ENCODE measurements at places on chromosomes 11 and 22.

DNA sequence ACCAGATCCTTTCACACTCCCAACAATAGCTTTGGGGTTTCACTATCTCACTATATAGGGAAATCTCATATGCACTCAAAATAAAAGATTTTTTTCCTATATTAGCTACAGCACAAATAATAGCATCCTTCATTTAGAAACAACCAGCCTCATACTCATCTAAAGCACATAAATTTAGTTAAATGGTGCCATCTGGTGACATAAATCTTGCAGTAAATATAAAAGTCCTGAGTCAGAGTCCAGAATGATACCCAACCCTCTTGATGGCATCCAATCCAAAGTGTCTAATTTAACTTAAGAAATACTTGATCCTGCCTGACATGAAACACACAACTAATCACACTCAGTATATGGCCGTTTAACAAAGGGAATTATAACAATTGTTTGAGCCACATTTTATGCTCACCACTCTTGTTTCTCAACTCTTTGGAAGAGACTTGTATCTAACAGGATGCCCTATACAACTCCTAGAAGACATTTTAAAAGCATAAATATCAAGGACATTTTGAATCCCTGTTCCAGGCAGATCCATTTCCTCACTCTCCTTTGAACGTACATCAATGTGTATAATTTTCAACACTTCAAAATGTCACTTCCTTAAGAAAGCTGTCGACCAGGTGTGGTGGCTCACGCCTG lies 36.2 kb downstream of the DLG2 start:
- no peaks in the 10 kb centered on the region for H3K4me1 ChIP-seq
- no peak for DNase-seq
- no peaks in the 10 kb centered on the region for H3K36me3 ChIP-seq
- no peak overlapping the region for H3K4me3 ChIP-seq

- DNase-seq = no peak
- H3K36me3 ChIP-seq = no peaks in the 10 kb centered on the region
- no peaks in the 10 kb centered on the region for H3K4me1 ChIP-seq
- peaks cover 6% of the 10 kb centered on the region for H3K27me3 ChIP-seq
These were observed 68.7 kb upstream of the NECTIN1 start for GRCh38 chr11:119797736-119798135.

- no peak for DNase-seq
- no peaks in the 10 kb centered on the region for H3K36me3 ChIP-seq
- H3K27me3 ChIP-seq = no peaks in the 10 kb centered on the region
- H3K4me1 ChIP-seq = no peaks in the 10 kb centered on the region
- no peak overlapping the region for H3K27ac ChIP-seq
These were observed 1529.8 kb downstream of the FAM181B start for GRCh38 chr11:81203876-81204275.

GRCh38 chr22:42925598-42925997 lies 68.5 kb upstream of the ARFGAP3 start:
- H3K4me3 ChIP-seq = no peak overlapping the region
- H3K36me3 ChIP-seq = peaks cover 2% of the 10 kb centered on the region
- peaks cover 24% of the 10 kb centered on the region for H3K4me1 ChIP-seq
- no peaks in the 10 kb centered on the region for H3K27me3 ChIP-seq
- no peak for DNase-seq

DNA sequence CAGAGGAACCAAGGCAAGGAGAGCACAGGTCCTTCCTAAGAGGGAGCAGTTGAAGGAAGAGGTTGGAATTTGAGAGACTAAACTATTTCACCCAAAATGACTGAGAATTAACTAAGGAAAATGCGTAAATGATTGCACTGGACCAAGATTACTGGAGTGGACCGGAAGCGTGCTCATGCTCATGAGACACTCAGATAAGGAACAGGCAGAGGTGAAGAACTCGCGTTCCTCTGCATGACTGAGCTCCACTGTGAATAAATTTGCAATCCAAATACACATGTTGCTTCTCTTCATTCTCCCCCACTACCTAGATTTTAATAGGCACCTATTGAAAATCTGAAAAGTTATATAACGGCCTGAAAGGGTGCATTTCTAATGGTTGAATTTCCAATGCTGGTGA lies 207.0 kb downstream of the KIRREL3 start:
- H3K36me3 ChIP-seq = no peaks in the 10 kb centered on the region
- H3K4me3 ChIP-seq = no peak overlapping the region
- no peaks in the 10 kb centered on the region for H3K27me3 ChIP-seq
- no peak for DNase-seq

DNA sequence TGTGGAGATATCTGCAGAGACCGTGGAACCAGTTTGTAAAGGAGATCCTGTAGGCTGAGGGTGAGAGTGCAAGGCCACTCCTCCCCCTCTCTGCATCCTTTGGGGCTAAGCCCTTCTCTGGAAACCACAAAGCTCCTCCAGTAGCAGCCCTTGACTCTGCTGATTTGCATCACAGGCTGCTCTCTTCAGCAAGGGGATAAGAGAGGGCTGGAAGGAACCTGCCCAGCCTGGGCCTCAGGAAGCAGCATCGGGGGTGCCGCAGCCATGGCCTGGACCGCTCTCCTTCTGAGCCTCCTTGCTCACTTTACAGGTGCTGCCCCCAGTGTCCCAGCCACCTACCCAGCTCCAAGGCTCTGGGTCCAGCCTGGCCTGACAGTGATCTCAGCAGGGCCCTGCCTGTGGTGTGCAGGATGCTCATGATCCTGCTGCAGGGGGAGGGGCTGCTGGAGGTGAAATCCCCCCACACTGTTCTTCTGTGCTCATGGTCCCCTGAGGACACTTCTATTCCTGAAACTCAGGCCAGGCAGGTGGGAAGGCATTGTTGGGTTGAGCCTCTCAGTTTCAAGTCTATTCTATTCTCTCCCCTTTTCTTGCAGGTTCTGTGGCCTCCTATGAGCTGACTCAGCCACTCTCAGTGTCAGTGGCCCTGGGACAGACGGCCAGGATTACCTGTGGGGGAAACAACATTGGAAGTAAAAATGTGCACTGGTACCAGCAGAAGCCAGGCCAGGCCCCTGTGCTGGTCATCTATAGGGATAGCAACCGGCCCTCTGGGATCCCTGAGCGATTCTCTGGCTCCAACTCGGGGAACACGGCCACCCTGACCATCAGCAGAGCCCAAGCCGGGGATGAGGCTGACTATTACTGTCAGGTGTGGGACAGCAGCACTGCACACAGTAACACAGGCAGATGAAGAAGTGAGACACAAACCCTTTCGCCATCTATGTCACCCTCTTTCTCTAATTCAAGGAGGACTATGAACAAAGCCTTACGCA lies 68.5 kb upstream of the IGLL5 start:
- H3K36me3 ChIP-seq = no peaks in the 10 kb centered on the region
- peak overlapping the region; percentile 83 for H3K27ac ChIP-seq
- peak overlapping the region; percentile 54 for H3K4me3 ChIP-seq
- H3K27me3 ChIP-seq = no peaks in the 10 kb centered on the region
- no peak for DNase-seq

- H3K36me3 ChIP-seq = no peaks in the 10 kb centered on the region
- H3K4me1 ChIP-seq = no peaks in the 10 kb centered on the region
- H3K27ac ChIP-seq = no peak overlapping the region
These were observed 17.2 kb upstream of the SYT13 start for GRCh38 chr11:45303316-45303715.

- no peak overlapping the region for H3K4me3 ChIP-seq
- H3K4me1 ChIP-seq = no peaks in the 10 kb centered on the region
- peaks cover 7% of the 10 kb centered on the region for H3K27me3 ChIP-seq
- DNase-seq = no peak
- H3K27ac ChIP-seq = no peak overlapping the region
These were observed 443.9 kb downstream of the BUD13 start for GRCh38 chr11:116328851-116329250.

GRCh38 chr11:17159441-17159840 lies 48.3 kb downstream of the PIK3C2A start:
- H3K4me3 ChIP-seq = no peak overlapping the region
- H3K36me3 ChIP-seq = peaks cover 7% of the 10 kb centered on the region
- H3K27me3 ChIP-seq = no peaks in the 10 kb centered on the region
- peaks cover 17% of the 10 kb centered on the region for H3K4me1 ChIP-seq

GRCh38 chr22:24153959-24154358 lies 27.3 kb upstream of the SUSD2 start:
- H3K27me3 ChIP-seq = no peaks in the 10 kb centered on the region
- no peak for DNase-seq
- H3K4me3 ChIP-seq = peak overlapping the region; percentile 7
- H3K27ac ChIP-seq = peak overlapping the region; percentile 86
- H3K4me1 ChIP-seq = peaks cover 84% of the 10 kb centered on the region
- peaks cover 8% of the 10 kb centered on the region for H3K36me3 ChIP-seq

DNA sequence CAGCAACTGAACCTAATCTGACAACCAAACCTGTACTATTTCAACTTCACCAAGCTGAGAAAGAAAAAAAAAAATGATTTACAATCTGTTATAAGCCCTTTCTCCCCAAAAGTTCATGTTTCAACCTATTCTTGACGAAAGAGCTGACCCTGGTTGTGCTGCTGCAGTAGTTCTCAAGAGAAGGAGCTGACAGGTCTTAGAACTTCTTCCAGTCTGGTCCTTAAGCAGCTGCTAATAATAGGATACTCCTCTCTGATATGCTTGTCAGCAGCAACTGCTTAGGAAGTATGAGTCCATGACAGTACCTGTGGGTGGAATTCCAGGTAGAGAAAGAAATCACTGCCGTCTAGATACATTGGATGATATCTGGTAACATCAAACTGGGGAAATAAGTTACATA lies 735.1 kb upstream of the CCDC90B start:
- DNase-seq = no peak
- no peaks in the 10 kb centered on the region for H3K36me3 ChIP-seq
- H3K4me1 ChIP-seq = no peaks in the 10 kb centered on the region
- no peaks in the 10 kb centered on the region for H3K27me3 ChIP-seq
- no peak overlapping the region for H3K27ac ChIP-seq
- H3K4me3 ChIP-seq = no peak overlapping the region

DNA sequence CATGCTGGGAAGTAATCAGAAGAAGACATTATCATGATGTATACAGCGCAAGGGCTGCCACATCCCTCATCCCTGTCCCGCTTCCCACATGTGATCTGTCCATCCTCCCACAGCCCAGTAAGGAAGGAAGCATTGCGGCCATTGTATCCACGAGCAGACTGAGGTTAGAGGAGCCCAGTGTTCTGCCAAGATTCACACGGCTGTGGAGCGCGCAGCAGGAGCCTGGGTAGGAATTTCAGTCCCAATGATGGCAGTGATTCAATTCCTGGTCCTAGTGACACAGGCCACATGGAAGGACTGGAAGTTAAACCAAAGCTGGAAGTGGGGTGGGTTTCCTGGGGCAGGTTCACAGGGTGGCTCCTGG lies 89.2 kb downstream of the RTL6 start:
- no peak overlapping the region for H3K27ac ChIP-seq
- DNase-seq = no peak
- H3K27me3 ChIP-seq = no peaks in the 10 kb centered on the region
- no peaks in the 10 kb centered on the region for H3K36me3 ChIP-seq

- no peak overlapping the region for H3K27ac ChIP-seq
- H3K27me3 ChIP-seq = no peaks in the 10 kb centered on the region
- DNase-seq = no peak
- H3K4me3 ChIP-seq = no peak overlapping the region
These were observed 66.6 kb upstream of the OPCML start for GRCh38 chr11:133598906-133599305.

GRCh38 chr22:27975381-27976013 lies 56.4 kb upstream of the PITPNB start:
- no peaks in the 10 kb centered on the region for H3K36me3 ChIP-seq
- no peak for DNase-seq
- H3K27ac ChIP-seq = no peak overlapping the region
- no peak overlapping the region for H3K4me3 ChIP-seq
- H3K27me3 ChIP-seq = no peaks in the 10 kb centered on the region
- no peaks in the 10 kb centered on the region for H3K4me1 ChIP-seq

DNA sequence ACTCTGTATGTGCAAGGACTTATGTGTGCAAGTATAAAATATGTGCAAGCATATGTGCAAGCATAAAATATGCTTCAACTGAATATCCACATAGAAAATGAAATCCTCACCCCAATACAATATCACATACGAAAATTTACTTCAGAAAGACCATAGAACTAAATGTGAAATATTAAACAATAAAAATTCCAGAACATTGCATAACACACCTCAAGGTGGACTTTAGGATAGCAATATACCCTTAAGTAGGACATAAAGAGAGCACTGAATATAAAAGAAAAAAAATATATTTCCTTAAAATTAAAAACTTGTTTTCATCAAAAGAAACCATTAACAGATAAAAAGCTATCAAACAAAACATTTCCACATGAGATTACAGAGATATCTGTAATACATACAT lies 67.8 kb downstream of the FCHSD2 start:
- no peaks in the 10 kb centered on the region for H3K4me1 ChIP-seq
- H3K4me3 ChIP-seq = no peak overlapping the region
- no peaks in the 10 kb centered on the region for H3K27me3 ChIP-seq
- no peak for DNase-seq
- no peak overlapping the region for H3K27ac ChIP-seq
- peaks cover 11% of the 10 kb centered on the region for H3K36me3 ChIP-seq

DNA sequence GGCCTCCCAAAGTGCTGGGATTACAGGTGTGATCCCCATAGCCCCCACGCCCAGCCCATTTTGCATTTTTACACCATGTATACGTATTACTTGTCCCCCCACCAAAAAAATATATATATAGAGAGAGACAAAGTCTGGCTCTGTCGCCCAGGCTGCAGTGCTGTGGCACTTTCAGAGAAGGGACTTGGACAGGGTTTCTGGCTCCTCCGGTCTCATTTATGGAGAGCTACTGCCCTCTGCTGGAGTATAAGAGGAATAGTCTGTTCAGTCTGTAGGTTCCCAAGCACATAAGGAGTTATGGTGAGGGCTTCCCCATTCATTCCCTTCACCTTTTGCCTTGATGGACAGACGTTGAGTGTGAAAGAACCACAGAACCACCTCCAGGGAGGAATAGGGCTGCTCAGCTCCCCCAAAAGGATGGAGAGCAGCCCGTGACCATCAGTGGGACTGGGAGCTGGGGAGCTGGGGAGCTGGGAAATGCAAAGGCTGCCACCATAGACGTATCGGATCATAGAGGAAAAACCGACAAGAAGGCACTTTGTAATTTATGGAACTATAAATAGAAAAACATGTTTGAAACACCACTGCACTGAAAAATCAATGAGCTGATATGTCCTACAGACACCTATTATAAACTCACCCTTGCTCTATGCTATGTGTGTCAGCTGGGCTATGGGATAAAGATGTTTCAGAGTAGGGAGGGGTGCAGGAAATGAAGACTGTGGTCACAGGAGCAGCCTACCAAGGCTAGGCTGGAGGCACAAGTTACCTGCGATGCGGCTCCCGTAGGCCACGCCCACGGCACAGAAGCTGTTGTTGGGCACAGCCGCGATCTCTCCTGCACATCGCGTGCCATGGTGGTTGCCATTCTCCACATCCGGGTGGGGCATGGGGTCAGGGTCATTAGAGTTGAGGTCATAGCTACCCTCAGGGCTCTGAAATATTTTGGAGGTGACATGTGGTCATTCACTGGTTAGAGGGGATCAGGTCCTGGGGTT lies 5.2 kb downstream of the PCSK7 start:
- H3K27ac ChIP-seq = no peak overlapping the region
- peak; percentile 50 for DNase-seq
- no peaks in the 10 kb centered on the region for H3K27me3 ChIP-seq
- H3K4me3 ChIP-seq = no peak overlapping the region

- H3K4me3 ChIP-seq = no peak overlapping the region
- no peaks in the 10 kb centered on the region for H3K27me3 ChIP-seq
- H3K27ac ChIP-seq = no peak overlapping the region
- H3K36me3 ChIP-seq = peaks cover 7% of the 10 kb centered on the region
- no peak for DNase-seq
These were observed 4.9 kb downstream of the AMBRA1 start for GRCh38 chr11:46588915-46589314.

GRCh38 chr11:79493555-79494171 lies 52.8 kb upstream of the TENM4 start:
- H3K27me3 ChIP-seq = no peaks in the 10 kb centered on the region
- H3K27ac ChIP-seq = no peak overlapping the region
- no peaks in the 10 kb centered on the region for H3K4me1 ChIP-seq
- H3K36me3 ChIP-seq = no peaks in the 10 kb centered on the region
